ENCODE measurements at places on chromosomes 11 and 22. TPM values are rescaled to one million over a fixed set of nuclear protein-coding genes. Genes with fewer than 3 reads are reported as not detected.

DNA sequence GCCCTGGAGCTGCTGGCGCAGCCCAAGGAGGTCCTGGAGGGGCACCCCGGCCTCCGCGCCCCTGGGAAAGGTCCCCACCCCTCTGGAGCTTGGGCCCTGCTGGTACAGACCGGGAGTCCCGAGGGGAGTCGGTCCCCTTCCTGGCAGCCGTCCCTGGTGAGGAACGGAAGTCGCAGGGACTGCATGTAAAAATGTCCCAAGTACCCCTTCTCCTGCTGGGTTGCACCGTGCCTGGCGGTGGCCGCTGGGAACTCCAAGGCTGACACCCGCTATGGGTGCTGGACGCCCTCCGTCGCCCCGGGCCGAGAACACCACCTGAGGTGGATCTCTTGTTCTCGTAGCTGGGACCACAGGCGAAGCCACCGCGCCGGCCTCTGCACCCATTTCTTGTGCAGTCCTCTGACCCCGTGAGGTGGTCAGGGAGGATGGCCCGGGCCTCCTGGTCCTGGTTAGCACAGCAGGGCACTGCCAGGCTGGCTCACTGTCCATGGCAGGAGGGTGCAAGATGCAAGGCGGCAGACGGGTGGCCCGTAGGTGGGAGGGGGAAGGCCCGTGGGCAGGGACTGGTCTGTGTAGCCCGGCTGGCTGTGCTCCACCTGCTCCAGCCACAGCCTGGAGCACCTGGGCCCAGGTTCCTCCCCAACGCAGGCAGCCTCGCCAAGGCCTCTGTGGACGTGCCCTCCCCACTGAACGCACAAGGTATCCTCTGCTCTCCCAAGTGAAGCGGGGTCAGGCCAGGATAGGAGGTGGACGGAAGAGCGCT is 165.2 kb downstream of the IGLL1 start:
- no peak for DNase-seq

GRCh38 chr22:29787371-29787980 is 20.3 kb downstream of the UQCR10 start:
- no peak for DNase-seq

- DNase-seq: no peak
Observed at GRCh38 chr11:28649922-28650321, 541.7 kb downstream of the METTL15 start.

GRCh38 chr22:19848298-19849224 is 6.1 kb downstream of the GNB1L start:
- no peak for DNase-seq

DNA sequence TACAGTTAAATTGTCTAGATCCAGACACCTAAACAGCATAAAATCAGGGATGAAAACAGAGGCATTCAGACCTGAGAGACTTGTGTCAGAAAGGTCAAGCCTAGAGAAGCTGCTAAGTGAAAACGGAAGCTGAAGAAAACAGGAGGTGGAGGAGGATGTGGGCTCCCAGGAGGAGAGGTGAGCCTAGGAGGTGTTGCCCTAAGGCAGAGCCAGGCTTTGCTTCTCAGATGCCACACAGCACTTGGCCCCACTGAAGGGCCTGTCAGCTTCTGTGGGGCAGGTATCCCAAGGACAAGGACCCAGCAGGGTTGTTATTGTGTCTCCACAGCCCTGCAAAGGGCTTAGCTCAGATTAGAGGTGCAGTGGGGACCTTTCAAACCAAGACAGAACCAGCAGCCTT is 14.4 kb downstream of the UFD1 start:
- no peak for DNase-seq

GRCh38 chr11:24246715-24247114 is 250.1 kb upstream of the LUZP2 start:
- DNase-seq: no peak

- DNase-seq: no peak
Observed at GRCh38 chr22:40020956-40021355, 26.2 kb downstream of the FAM83F start.

GRCh38 chr11:34679681-34680080 is 58.8 kb downstream of the EHF start:
- no peak for DNase-seq

The CADM1 gene
- total RNA-seq: 32.0 TPM

The TEAD1 gene
- 62.1 TPM for total RNA-seq

The LRRC32 gene
- 17.5 TPM for total RNA-seq

Data from skin of body (tissue), 3 donors.